NCI-H1930 (cell line): ENCODE measurements at places on chromosomes 12 and 14.
A peak's percentile ranks its signal among the peaks of the same experiment; 100 is the strongest.

DNA sequence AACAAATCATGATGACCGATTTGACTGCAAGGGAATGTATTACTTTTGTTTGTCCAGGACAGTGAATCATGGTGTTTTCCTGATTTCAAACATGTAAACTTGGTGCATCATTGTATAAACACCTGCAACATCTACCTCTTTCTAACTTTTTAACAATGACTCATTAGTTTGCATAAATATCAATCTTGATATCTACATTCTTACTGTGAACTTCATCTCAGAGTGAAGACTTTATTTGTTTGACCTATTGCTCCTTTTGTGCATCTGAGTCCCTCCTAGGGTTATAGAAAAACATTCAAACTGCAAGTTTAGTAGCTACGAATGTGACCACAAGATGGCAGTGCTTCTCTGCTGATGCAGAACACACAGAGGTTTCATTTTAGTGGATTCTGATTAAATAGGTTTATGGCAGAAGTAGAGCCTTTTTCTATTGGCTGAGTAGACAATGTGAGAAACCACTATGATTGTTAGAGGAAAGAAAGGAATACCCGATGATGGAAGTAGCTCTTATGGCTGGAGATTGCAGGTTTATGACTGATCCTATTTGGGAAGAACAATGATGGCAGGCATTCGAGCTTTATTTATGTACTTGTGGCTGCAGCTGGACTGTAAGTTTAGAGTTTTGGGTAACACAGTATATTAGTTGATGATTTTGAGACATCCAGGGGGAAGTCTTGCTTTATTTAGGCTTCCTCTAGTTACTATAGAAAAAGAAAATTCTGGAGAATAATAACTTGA lies 244.2 kb upstream of the OR4E1 start:
- DNase-seq: peak; percentile 0

DNA sequence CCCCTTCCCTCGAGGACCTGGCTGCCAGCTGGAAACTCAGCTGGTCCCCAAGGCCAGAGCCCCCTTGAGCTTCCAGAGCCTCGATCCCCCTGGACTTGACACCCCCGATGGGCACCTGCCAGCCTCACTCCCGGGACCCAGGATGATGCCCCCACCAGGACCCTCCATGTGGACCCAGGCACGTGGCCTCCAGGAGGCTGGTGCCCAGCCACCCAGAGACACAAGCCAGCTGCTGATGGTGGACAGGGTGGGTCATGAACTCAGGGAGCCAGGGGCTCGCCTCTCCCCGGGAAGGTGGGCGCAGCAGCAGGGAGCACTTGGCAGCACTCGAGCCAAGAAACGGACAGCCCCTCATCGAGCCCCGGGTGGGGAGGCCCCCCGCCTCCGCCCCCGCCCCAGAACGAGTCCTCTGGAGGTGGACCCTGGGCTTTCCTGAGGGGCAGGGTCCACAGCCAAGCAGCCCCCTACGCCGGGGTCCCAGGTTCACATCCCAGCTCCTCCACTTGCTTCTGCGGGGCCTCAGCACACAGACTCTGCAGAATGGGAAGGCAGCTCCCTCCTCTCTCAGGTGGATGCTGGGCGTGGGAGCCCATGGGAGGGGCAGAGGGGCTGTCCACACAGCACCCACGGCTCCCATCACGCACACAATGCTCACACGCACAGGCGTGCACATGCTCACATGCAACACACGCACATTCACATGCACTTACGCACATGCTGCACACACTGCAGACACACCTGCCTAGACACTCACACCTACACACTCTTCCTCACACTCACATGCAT lies 12.1 kb downstream of the C14orf180 start:
- no peak for DNase-seq

GRCh38 chr12:21771311-21771710 lies 3.2 kb downstream of the KCNJ8 start:
- DNase-seq: no peak

- no peak for DNase-seq
Measured at GRCh38 chr14:59356312-59356711, 108.9 kb downstream of the GPR135 start.

DNA sequence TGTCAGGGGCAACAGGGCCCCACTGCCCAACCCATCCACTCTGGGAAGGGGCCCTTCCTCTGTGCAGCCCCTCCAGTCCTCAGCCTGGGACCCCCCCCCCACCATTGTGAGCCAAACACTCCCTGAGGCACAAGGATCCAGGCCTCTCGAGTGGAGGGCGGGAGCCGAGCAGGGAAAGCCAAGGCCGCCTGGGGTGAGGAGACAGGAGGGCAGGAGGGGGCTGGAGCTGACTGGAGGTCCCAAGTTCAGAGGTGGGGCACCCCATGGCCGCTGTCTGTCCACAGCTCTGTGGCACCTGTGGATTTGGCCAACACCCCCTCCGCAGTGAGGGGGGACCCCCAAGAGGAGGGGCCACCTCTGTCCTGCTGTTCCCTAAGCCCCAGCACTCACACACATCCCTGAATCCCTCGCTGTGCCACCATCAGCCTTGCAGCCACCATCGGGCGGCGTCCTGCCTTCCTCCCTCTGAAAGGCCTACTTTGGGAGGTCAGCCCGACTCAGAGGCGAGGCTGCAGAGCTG lies 25.4 kb upstream of the C14orf180 start:
- DNase-seq: no peak

- no peak for DNase-seq
Measured at GRCh38 chr12:13777374-13777773, 204.0 kb downstream of the GRIN2B start.

- no peak for DNase-seq
Measured at GRCh38 chr12:3725388-3726115, 27.4 kb downstream of the CRACR2A start.

- no peak for DNase-seq
Measured at GRCh38 chr14:22070119-22070982, 396.7 kb upstream of the OR4E1 start.

DNA sequence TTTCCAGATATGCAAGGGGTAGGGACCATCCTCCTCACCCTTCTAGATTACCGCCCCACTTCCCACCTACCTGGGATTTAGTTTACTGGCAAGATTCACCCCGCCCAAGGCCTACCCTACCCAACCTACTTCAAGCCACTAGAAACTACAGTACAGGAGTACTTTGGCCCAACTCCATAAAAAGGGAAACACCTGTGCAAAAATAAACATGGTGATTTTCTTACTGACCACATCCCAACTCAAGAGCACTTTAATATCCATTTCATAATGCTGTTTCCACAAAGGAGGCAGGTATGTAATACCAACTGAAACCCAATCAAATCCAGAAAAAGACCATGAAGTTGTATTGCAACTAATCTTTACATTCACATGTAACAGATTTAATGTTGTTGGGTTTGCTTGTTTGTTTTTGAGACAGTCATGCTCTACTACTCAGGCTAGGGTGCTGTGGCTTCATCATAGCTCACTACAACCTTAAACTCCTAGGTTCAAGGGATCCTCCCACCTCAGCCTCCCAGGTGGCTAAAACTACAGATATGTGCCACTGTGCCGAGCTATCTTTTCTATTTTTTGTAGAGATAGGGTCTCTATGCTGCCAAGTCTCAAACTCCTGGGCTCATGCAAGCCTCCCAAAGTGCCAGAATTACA lies 41.7 kb upstream of the RAP1B start:
- no peak for DNase-seq

DNA sequence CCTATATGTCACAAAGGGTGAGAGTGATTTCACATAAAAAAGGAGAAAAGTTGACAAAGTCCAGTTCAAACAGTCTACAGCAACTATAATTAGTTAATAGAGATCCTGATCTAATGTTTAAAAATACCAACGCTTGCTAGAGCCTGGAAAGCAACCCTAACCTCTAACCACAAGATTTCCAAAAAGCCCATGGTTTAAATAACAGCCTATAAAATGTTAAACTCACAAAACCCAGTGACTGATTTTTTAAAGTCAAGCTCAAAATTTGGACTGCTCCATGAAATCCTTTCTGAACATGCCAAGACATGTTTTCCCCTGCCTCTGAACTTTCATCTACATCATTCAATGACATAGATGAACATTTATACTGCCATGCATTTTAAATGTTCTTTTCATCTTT lies 81.6 kb downstream of the PLEKHG7 start:
- DNase-seq: no peak

DNA sequence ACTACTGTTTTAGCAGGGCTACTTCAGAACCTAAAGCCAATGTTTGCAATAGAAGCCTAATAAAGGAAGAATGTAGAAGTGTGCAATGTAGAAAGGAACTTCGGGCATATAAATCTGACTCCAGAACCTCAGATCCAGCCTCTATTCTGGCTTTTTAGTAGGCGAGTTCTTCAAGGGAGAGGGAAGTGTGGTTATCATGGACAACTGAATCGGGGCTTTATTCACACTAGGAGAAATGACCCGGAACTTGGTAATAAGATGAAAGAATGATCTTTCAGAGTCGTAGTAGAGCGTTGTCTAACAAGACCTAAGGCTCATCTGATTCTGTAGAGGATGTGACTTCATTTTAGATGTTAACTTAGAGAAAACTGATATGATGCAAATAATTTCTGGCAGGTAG lies 72.9 kb downstream of the CRADD start:
- DNase-seq: no peak

DNA sequence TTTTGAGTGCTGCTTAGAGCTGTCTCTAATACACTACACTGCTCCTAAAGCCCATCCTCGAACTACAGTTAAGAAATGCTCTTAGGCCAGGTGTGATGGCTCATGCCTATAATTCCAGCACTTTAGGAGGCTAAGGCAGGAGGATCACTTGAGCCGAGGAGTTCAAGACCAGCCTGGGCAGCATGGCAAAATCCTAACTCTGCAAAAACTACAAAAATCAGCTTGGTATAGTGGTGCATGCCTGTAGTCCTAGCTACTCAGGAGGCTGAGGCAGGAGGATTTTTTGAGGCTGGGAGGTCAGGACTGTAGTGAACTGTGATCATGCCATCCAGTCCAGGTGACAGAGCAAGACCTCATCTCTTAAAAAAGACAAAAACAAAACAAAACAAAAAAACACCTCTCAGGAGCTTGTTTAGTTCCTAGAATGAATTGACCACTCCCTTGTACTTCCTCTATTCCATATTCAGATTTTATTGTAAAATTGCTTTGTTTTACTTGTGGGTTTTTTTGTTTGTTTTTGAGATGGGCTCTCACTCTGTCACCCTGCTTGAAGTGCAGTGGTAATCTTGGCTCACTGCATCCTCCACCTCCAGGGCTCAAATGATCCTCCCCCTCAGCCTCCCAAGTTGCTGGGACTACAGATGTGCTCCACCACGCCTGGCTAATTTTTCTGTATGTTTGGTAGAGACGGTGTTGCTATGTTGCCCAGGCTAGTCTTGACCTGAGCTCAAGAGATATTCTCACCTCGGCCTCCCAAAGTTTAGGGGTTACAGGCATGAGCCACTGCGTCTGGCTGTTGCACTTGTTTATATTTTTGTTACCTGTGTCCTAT lies 13.6 kb downstream of the MDM2 start:
- DNase-seq: no peak

GRCh38 chr12:45665941-45666340 lies 63.6 kb upstream of the ARID2 start:
- DNase-seq: no peak

GRCh38 chr12:60842181-60842580 lies 1246.4 kb downstream of the SLC16A7 start:
- no peak for DNase-seq

DNA sequence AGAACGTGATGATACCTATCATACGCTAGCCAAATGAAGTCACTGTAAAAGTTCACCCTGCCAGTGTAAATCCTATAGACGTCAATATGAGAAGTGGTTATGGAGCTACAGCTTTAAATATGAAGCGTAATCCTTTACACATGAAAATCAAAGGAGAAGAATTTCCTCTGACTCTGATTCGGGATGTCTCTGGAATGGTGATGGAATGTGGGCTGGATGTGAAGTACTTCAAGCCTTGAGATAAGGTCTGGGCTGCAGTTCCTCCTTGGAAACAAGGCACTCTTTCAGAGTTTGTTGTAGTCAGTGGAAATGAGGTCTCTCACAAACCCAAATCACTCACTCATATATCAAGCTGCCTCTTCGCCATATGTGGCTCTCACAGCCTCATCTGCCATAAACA lies 53.1 kb upstream of the NAP1L1 start:
- no peak for DNase-seq

DNA sequence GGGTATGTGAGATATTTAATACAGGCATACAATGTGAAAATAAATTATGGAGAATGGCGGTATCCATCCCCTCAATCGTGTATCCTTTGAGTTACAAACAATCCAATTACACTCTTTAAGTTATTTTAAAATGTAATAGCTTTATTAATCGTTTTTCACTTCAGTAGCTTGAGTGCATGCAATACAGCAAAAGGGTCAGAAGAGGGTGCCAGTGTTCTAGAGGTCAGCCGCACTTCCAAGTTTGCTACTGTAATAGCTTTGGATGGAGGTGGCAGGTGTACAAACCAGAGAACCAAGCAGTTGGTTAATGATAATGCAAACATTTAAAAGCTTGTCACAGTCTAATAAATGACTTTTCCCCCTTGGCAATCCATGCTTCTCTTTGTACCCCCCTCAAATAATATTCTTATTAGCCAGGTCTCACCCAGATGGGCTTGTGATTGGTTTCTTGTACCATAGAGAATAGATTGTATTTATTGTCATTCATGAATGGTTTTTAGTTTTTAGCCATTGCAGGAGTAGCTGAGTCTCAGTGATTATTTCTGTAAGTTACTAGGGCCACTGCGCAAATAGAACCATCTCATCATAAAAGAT lies 127.0 kb downstream of the ERC1 start:
- peak; percentile 81 for DNase-seq

GRCh38 chr14:96016501-96017160 lies 22.5 kb upstream of the C14orf132 start:
- DNase-seq: no peak

GRCh38 chr12:3076730-3077571 lies at the start of gene TSPAN9:
Gene TSPAN9, plus strand, starts transcription at chr12:3077379. Its CDS starts 123,815 bp downstream, at chr12:3201194.
- peak; percentile 40 for DNase-seq

DNA sequence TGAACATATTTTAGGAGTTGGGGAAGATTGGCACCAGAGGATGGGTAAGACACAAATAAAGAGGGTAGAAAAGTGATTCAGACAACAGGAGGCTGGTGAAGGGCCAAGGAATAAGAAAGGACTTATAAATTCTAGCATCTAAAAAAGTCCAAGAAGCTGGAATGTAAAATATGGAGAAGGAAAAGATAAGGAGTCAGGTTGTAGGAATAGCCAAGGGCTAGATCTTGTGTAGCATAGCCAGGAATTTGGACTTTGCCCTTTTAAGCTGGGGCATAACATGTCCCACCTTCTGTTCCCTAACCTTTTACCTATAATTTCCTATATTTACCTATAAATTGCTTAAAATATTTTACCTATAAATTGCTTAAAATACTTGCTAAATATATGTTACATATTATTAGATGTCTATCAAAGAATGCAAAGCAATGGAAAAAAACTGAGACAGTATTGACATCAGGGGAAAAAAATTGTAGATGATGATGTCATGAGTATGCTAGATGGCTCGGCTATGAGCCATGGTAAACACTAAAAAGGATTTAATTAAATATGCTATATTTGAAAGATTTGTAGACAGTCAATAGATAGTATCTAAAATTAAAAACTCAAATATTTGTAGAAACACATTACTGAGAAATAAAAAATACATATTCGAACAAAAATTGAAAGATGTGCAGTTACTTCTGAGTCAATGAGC lies 99.7 kb upstream of the PLEKHG7 start:
- no peak for DNase-seq
